ENCODE measurements at places on chromosomes 7 and 10.

DNA sequence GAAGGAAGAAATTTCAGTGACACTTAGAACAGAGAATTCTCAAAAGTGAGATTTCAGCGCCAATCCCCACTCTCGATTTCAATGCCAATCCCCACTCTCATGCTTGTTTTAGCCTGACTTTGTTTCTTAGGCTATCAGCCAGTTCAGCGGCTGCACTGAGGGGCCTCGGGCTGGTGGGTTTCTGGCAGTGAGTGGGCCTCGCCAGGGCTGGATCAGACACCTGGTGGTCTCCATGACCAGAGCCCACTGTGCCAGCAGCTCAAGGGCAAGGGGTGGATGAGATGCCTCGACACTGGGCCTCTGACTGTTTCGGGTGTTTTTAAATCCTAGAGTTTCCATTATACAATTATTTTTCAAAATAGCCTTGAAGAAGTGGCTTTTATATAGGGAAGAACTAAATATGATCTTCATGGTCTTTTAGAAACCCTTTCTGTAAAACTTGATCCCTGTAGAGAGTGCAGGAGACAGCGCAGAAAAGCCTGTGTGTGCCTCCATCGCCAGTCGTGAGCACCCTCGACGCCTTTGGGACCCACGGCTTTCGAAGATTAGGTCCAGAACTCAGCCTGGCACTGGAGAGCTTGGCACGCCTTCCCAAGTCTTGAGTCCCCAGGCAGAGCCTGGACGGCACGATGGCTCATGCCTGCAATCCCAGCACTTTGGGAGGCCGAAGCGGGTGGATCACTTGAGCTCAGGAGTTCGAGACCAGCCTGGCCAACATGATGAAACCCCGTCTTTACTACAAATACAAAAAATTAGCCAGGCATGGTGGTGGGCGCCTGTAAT lies 76.2 kb downstream of the INPP5A start:
- no peak for DNase-seq

- no peak for DNase-seq
Observed at GRCh38 chr10:90862908-90863514, 5.2 kb upstream of the HTR7 start.

DNA sequence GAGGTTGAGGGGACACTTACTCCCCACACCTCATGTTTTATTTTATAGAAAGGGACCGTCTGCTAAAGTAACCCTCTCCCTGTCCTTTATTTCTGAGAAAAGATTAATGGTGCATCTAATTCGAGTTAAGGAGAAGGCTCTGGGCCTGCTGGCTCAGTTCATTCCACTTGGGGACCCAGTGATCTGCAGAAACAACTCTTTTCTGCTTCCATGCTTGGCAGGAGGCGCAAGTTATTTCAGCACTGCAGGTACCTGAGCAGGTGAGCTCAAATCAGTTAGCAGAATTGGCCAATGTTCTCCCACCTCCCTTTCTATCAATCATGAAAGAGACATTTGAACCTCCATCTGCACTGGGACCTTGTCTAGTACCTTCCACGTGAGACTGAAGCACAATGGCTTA lies 396.1 kb downstream of the SFMBT2 start:
- DNase-seq: no peak

- no peak for DNase-seq
Observed at GRCh38 chr7:2000153-2000687, 232.5 kb downstream of the MAD1L1 start.

DNA sequence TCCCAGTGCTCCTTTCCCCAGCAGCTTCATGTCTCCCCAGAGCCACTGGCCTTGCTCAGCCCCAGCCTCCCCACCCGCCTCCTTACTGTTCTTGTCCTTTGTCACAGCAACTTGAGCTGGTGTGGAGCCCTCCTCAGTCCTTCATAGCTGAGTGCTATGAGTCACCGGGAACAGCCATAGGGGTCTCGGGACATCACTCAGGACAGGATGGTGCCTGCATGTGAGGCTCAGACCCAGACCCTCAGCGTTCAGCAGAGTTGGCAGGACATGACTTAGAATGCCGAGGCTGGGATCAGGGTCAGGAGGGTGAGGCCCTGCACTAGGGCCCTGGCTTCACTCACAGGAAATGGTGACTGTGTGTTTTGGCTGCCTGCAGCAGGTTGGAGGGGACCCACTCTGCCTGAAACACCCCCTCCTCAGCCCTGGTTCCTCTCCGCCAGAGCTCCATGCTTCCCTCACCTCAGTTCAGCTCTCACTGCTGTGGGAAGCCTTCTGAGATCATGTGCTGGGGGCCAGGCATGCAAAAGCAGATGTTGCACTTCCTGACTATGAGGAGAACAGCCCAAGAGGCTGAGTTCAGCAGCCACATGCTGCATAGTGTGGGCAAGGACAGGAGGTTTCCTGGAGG lies 40.7 kb upstream of the GJD4 start:
- DNase-seq: no peak

Data from activated naive CD4-positive, alpha-beta T cell (primary cell).